WTC11 (cell line): ENCODE measurements at places on chromosomes 3 and 15. TPM values are rescaled to one million over a fixed set of nuclear protein-coding genes. Genes with fewer than 3 reads are reported as not detected.

DNA sequence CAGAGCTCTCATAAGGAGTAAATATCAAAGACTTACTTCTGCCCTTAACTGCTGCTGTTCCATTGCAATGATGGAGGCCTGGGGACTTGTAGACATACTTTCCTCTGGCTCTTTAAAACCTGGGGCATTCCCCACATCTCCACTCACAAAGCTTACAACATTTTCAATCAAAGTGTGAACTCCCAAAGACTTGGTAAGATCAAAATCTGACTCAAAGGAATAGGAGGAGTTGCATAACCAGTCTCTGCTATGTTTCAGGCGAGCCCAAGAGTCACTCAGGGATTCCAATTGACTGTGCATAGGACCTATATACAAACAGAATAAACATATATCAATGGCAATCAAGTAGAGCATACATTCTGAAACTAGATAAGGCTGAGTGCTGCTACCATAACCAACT is 101.5 kb downstream of the FBXL22 start:
- peak overlapping the region; percentile 35 for H3K27ac ChIP-seq
- no peak for DNase-seq
- peaks cover 3% of the 10 kb centered on the region; the same call in 1 of the 2 replicates for H3K4me1 ChIP-seq
- H3K36me3 ChIP-seq: peaks cover 18% of the 10 kb centered on the region
- no peaks in the 10 kb centered on the region for H3K27me3 ChIP-seq
- no peak overlapping the region for H3K4me3 ChIP-seq

Gene GRK7
- total RNA-seq: not detected in 3 replicates

DNA sequence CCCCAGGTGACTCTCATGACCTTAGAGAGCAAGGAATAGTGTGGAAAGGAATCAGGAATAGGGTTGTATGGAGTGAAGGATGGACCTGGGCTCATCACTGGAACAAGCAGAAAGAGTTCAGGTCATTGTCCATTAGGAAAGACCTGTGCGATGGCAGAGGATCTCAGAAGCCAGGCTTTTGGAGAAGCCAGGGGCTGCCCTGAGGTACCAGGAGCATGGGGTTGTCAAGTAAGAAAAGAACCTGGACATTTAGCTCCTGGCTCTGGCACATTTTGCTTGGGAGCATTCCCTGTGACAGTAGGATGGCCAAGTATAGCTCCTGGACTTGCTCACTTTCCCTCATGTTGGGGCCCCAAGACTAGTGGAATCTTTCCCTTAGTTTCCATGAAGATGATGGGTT is 52.9 kb upstream of the MANF start:
- DNase-seq: no peak
- H3K27ac ChIP-seq: no peak overlapping the region
- peaks cover 6% of the 10 kb centered on the region for H3K4me1 ChIP-seq
- H3K36me3 ChIP-seq: no peaks in the 10 kb centered on the region
- H3K4me3 ChIP-seq: no peak overlapping the region
- no peaks in the 10 kb centered on the region; the same call in 1 of the 2 replicates for H3K27me3 ChIP-seq

DNA sequence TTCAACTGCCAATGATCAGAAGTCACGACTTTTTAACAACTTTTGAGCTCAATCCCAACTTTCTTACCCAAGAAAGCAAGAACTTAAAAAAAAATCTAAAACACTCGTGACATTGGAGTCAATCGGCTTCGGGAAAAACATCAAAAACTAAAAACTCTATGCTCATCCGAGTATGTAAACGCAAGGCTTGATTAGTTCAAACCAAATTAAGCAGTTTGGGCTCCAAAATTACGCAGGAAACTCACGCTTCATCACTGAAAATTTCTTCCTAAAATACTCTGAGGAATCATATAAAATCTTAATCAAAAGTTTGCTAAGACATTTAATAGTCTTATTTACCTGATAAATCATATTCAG is 1.6 kb downstream of the TRA2B start:
- H3K4me3 ChIP-seq: peak overlapping the region; percentile 100
- H3K4me1 ChIP-seq: peaks cover 41% of the 10 kb centered on the region
- no peak for DNase-seq
- peak overlapping the region; percentile 100 for H3K27ac ChIP-seq
- H3K36me3 ChIP-seq: peaks cover 45% of the 10 kb centered on the region

DNA sequence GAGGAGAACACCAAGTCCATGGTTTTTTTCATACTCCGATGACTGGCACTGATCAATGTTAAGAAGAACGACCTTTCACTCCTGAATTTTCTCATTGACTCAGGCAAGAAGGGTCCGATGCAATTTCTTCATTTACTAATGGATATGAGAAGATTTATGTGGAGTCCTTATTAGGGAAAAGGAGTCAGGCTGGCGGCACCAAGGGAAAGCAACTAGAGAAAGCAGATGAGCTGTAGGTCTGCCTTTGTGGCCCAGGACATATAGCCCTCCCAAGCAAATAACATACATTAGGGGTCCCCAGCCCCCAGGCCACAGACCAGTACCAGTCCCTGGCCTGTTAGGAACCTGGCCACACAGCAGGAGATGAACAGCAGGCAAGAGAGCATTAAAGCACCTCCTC is 206.8 kb downstream of the KBTBD8 start:
- H3K27ac ChIP-seq: no peak overlapping the region
- no peak for DNase-seq
- no peaks in the 10 kb centered on the region for H3K27me3 ChIP-seq
- no peak overlapping the region for H3K4me3 ChIP-seq
- no peaks in the 10 kb centered on the region for H3K36me3 ChIP-seq

Gene MOBP
- total RNA-seq: 0.13 to 0.39 TPM in 2 of 3 replicates, not detected in the other

DNA sequence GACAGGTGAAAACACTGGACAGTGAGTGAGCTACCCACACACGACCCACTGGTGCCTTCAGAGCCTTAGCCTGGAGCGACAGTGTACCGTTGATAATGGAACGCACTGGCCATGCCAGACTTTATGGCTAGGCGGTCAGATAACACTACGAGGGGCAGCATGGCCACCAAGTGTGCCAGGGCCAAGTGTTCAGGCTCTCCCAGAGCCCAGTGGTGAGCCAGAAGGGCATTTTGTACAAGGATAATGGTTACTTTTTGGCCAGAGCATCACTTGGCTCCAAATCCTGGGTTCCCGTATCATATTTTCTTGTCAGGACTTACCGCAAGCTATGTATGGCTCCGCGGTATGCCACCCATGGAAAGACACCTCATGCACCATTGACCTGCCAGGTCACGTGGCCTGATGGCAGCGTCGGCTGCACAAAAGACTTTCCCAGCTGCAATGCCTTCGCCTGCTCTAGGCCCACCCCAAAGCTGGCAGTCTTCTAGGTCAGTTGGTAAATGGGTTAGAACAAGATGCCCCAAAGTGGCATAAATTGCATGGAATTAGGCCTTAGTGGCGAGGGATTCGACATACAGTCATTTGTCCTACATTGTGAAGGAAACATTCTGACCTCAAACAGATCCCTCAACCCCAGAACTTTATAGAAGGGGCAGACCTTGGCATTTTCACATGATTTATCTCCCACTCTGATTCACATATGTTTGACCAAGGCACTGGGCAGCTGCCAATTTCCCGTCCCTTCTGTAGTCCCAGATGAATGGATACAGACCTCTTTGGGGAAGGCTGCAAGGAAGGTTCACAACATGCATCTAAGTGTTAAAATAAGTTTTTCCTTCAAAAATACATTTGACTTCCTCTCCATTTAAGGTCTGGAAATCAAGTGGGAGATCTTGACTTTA is 12.2 kb upstream of the SLC28A1 start:
- no peak overlapping the region for H3K27ac ChIP-seq
- H3K36me3 ChIP-seq: peaks cover 3% of the 10 kb centered on the region; the same call in 1 of the 2 replicates
- DNase-seq: no peak
- no peaks in the 10 kb centered on the region for H3K27me3 ChIP-seq

GRCh38 chr3:150135287-150135721 is 164.6 kb upstream of the PFN2 start:
- H3K27ac ChIP-seq: no peak overlapping the region
- H3K4me3 ChIP-seq: no peak overlapping the region
- peaks cover 10% of the 10 kb centered on the region for H3K27me3 ChIP-seq
- H3K4me1 ChIP-seq: peaks cover 22% of the 10 kb centered on the region
